Activated CD8-positive, alpha-beta memory T cell treated with anti-CD3 and anti-CD28 coated beads for 36 hours (primary cell): ENCODE measurements at places on chromosomes 5 and 9. TPM values are rescaled to one million over a fixed set of nuclear protein-coding genes. Genes with fewer than 3 reads are reported as not detected.

The IFNA2 gene
- not detected for total RNA-seq

The GABRA6 gene
- not detected for total RNA-seq

The HIGD2A gene
- 93.6 TPM for total RNA-seq

The DUSP1 gene
- total RNA-seq, result 7.3 TPM

The ADCY2 gene
- total RNA-seq, result not detected

The RABEPK gene
- 40.0 TPM for total RNA-seq

The CNTNAP3B gene
- total RNA-seq, result not detected

The UGT3A1 gene
- total RNA-seq, result not detected
